ENCODE measurements at places on chromosomes 16 and 17.

- DNase-seq, result peak; percentile 72
Observed at GRCh38 chr16:87765776-87766484, at the start of gene KLHDC4. Gene KLHDC4 (minus strand): TSS chr16:87765986. CDS start chr16:87765890, 96 bp downstream.

DNA sequence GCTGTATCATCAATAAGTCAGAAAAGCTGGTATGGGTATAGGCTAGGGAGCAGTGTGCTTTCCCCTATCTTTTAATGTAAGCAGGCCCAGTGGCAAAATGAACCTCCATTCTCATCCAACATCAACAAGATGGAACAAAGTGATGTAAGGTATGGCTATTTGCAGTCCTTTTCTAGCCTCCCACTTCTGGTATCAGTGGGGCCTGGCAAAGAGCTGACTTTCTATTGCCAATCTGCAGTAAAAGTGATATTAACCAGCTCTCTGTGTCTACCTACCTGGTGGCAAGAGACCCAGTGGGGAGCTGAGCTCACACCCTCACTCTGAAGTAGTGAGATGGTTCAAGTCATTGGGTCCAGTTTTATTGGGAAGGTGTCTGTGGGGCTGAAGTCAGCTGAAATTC, 1492.6 kb downstream of the CDH11 start:
- no peak for DNase-seq

DNA sequence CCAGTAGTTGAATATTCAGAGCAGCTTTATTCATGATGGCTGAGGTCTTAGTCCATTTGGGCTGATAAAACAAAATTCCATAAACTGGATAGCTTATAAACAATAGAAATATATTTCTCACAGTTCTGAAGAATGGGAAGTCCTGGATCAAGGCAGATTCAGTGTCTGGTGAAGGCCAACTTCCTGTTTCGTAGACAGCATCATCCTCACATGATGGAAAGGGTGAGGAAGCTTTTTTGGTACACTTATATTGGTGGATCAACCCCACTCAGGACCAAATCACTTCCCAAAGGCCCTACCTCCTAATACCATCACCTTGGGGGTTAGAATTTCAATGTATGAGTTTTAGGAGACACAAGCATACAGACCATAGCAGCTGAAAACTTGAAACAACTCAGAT, 224.2 kb downstream of the CYB561 start:
- DNase-seq, result no peak

- DNase-seq, result no peak
Observed at GRCh38 chr16:66286527-66286926, 80.0 kb upstream of the CDH5 start.

- no peak for DNase-seq
Observed at GRCh38 chr16:82672676-82673075, 45.9 kb downstream of the CDH13 start.

DNA sequence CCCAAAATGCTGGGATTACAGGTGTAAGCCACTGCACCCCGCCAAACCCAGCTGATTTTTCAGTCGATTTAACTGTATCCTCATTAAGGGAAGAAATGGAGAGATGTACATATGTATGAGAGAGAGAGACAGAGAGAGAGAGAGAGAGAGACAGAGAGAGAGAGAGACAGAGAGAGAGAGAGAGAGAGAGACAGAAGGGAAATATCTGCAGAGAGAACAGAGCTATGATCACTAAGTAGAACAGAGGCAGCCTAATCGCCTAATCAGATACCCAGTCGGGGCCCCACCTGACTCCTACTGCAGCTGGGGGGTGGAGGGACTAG, 70.0 kb downstream of the RBBP6 start:
- DNase-seq, result no peak

GRCh38 chr16:73064212-73064993, 16.5 kb upstream of the ZFHX3 start:
- no peak for DNase-seq

DNA sequence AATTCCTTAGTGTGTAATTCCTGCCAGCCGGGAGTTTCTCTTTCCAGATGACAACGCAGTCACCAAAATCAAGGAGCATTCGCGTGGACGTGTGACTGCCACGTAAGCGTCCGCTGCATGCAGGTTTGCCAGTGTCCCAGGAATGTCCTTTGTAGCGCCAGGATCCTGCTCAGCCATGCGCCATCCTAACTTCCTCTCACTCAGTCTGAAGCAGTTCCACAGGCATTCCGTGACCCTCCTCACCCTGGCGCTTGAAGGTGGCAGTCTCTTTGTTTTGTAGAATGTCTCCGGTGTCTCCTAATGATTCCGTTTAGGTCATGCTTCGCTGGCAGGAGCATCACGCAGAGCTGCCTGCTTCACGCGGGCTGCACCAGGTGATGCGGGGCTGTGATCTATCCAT, 88.6 kb downstream of the RPTOR start:
- DNase-seq, result no peak

GRCh38 chr17:82941021-82942001, 101.5 kb upstream of the ZNF750 start:
- DNase-seq, result no peak

DNA sequence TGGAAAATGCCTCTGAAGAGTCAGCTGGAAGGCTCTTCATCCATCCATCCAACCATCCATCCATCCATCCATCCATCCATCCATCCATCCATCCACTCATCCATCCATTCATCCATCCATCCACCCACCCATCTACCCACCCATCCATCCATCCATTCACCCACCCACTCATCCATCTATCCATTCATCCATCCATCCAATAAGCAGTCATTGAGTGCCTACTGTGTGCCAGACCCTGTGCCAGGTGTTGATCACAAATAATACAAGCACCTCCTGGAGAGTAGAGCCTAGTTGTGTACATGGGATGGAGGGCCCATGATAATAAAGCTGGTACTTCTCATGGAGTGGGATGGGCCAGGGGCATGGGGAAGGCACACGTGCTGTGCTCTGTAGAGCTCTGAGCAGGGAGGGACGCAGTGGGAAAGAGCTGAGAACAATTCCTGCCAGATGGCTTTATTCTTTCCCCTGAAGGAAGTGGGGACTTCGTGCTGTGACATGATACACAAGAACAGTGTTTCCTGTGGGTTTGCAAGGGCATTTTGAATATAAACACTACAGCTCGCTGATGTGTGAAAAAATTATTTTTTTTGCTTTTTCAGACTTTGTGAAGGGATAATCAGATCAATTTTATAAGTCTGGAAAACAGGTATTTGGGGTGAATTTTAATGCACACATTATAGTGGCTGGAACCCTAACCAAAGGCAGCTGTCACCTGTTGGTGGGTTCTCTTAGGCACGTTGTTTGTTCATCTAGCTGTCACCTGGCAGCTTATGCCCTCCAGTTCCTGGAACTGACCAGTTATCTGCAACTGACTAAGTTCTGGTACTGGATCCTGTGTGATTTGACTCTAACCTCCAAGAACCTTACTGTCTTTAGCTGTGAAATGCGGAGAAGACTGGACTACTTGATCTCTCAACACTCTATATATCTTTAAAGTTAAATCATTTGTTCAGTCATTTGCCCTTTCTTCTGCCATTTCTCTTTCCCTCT, 61.3 kb downstream of the PRKCB start:
- DNase-seq, result no peak

DNA sequence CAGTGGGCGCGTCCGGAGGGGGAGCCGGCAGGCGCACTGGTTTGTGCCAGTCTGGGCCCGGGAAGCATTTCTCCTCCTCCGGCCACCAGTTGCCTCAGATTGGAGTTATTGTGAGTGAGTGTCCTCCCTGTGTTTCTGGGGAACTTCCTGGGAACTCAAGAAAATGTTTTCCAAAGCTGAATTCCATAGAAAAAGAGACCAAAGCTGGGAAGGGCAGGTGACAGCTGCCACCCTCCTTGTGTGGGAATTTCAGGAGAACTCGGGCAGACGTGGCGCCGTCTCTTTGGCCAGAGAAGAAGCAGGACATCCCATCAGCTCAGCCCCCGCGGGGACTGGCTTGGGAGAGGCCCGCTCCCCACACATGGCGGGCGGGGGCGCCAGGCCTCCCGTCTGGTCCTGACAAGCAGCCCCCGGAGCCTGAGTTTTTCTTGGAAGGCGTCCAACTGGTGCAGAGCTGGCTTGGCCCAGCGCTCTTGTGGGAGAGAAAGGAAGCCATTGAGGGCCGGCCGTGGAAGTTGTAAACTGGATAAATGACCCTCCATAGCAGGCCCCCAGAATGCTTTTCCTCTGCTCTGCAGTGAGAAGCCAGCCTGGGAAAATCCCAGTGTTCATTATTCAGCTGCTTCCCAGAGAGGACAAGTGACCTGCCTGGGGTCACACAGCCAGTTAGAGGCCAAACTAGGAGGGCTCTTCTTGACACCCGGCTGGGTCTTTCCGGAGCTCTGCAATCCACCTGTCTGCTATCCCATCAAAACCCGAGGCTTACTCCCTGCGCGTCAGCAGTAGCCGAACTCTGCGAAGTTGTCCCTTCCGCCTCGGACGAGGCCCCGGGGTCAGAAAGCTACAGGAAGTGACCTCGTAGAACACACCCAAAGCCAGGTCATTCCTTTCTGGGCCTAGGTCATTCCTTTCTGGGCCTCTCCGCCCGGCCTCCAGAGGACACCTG, 39.2 kb upstream of the GSE1 start:
- peak; percentile 36 for DNase-seq

DNA sequence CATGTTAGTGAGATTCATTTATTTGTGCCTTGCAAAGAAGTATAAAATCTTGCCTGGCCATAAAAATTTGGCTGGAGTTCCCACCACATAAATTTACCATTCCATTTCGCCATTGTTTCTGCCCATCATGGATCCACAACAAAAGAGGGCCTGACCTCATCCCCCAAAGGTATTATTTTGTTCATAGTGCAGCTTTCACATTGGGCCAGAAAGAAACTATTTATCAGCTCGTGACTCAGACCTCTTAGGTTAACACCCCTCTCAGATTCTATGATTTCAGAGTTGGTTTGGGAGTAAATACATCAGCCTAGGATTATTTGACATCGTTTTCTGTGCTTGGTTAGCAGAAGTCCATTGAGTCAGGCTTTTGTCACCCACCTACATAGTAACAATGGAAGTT, 108.1 kb downstream of the SHISA6 start:
- no peak for DNase-seq

DNA sequence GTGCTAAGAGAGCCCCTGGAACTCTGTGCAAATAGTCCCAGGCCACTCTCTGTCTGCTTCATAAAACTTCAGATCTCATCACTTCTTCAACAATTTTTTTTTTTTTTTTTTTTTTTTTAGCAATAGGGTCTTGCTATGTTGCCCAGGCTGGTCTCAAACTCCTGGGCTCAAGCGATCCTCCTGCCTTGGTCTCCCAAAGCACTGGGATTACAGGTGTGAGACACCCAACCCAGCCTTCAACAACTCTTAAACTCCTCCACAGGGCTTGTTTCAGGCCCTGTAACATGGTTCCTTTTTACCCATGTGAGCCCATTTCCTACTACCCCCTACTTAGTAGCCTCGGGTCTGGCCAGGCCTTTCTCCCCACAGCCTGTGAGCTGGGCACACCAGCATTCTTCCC, 39.3 kb upstream of the ICAM2 start:
- DNase-seq, result no peak

- no peak for DNase-seq
Observed at GRCh38 chr16:86289304-86289703, 221.0 kb upstream of the FOXF1 start.

- no peak for DNase-seq
Observed at GRCh38 chr17:61440697-61441096, 11.5 kb upstream of the TBX4 start.

DNA sequence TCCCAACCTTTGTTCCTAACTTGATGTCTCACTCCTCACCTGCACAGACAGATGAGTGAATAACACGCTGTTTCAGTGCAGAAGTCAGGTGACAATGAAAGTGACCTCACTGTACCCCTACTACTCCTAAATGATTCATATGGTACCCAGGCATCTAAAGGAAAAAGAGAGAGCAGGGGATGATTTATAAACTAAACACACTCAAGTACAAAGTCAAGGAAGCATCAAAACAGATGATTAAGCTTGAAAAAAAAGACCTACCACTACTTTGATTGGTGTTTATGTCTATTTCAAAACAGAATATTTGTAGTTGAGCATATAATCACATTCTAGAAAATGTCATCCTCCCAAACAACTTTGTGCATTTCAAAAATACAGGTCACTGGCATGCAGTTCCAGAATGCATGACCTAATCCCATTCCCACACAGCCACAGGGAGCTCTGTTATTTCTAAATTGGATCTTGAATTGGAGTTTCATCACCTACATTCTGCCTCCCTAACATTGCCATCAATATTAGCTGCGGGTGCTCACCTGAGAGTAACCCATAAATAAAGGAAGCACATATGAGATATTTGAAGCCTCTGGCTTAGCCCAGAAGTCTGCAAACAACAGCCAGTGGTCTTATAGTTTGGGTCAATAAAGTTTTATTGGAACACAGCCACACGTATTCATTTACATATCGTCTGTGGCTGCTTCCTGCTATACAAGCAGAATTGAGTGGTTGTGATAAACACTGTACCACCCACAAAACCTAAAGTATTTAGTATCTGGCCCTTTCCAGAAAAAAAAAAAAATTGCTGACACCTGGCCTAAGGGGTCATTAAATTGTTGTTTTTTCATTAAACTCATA, 14.0 kb downstream of the HS3ST3A1 start:
- DNase-seq, result no peak

DNA sequence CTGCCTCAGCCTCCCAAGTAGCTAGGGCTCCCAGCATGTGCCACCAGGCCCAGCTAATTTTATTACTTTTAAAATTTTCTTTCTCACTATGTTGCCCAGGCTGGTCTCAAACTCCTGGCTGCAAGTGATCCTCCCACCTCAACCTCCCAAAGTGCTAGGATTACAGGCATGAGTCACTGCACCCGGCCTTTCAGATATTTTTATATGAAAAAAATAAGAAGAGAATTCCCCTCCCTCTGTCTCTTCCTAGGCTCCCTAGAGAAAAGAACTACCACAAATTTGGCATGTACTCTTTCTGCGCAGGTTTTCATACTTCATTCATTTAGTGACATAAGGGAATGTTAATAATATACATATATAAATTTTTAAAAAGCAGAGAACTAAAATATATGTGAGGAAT, 21.7 kb upstream of the SMURF2 start:
- DNase-seq, result no peak

DNA sequence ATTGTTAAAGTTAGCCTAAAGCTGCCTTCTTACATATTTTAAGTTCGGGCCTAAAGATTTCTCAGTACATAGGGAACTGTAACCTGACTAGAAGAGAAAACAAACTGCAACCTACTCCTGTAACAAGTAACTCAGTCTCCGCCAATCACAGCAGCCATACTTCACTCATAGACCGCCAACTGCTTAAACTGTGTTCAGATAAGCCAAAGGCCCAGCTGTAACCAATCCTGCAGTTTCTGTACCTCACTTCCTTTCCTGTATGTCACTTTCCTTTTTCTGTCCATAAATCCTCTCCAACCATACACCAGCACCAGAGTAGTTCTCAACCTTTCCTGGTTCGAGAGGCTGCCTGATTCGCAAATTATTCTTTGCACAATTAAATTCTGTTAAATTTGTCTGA, 41.5 kb downstream of the GLG1 start:
- DNase-seq, result no peak

- no peak for DNase-seq
Observed at GRCh38 chr17:35341411-35341992, 31.9 kb downstream of the SLFN11 start.

GRCh38 chr16:346587-346986, 5.9 kb downstream of the AXIN1 start:
- DNase-seq, result no peak

GRCh38 chr17:9002606-9003354, 18.5 kb upstream of the NTN1 start:
- DNase-seq, result no peak

GRCh38 chr17:20961586-20961985, 81.2 kb downstream of the USP22 start:
- no peak for DNase-seq
